ENCODE measurements at places on chromosomes 3 and 15. TPM values are rescaled to one million over a fixed set of nuclear protein-coding genes. Genes with fewer than 3 reads are reported as not detected.

GRCh38 chr15:60520825-60521368 is 42.0 kb upstream of the ICE2 start:
- H3K36me3 ChIP-seq = no peaks in the 10 kb centered on the region
- no peak overlapping the region for H3K27ac ChIP-seq
- no peak overlapping the region for H3K4me3 ChIP-seq
- peaks cover 7% of the 10 kb centered on the region for H3K4me1 ChIP-seq
- DNase-seq = peak; percentile 64

Gene SCAANT1
- total RNA-seq = not detected

DNA sequence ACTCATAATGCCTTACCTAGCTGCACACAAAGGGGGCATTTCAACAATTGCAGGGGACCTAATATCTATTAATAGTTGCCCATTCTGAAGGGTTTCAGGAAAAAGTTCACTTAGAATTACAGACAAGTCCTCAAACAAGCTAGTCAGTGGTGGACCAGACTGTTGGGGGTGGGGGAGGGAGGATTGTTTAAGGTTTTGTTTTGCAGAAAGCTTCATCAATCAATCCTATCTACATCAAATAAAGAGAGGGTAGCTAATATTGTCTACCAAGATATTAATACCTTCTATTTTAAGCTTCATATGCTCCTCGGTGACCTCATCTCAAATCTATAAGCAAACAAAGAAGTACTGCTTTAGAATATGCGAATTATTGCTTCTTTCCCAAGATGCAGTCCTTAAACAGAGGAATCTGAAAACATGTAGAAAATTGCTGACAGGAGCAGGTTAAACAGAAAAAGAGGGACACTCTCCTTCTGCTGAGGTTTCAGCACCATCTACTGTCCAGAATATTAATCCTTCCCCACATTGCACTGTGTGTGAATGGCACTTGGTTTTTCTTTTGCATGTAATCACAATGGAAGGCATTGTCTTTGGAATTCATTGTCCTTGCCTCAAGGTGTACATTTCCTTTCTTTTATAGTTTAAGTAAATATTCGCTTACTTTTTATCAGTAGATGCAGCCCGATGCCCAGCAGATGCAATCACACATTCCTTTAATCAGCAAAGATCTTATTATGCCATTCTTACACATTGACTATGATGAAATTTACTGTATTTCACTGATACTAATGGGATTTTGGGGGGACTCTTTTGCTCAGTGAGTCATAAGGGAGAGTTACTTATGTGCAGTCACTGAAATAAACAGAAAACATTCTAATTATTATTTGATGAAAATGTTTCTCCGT is 94.7 kb downstream of the IL5RA start:
- no peak overlapping the region for H3K4me3 ChIP-seq
- no peaks in the 10 kb centered on the region for H3K36me3 ChIP-seq
- no peak overlapping the region for H3K27ac ChIP-seq

DNA sequence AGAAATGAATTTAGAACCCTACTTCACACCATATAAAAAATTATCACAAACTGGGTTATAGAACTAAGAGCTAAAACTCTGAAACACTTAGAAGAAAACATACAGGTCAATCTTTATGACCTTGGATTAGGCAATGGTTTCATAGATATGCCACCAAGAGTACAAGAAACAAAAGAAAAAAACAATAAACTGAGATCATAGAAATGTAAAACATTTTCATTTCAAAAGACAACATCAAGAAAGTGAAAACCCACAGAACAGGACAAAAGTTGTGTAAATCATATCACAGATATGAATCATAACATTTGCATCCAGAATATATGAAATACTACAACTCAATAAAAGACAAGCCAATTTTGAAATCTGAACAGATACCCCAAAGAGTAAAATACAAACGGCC is 72.4 kb downstream of the TBL1XR1 start:
- H3K36me3 ChIP-seq = no peaks in the 10 kb centered on the region
- H3K27me3 ChIP-seq = no peaks in the 10 kb centered on the region
- no peak for DNase-seq

Gene NLGN1
- total RNA-seq = 2.8 TPM

DNA sequence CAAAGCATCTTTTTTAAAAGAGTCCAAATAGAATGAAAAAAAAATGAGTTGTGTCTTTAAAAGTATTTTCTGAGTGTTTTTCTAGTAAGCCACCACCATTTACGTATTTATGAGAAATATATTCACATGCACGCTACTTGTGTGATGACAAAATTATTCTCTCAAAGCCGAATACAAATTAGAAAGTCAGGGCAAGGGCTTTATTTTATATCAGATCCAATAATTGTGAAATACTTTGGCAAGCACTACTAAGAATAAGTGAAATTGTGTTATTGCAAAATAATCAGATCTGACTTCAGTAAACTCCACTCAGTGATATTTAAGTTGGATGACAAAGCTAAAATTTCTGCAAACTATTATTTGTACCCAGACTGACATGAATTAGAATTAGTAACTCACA is 589.3 kb upstream of the KCNMB2 start:
- no peak overlapping the region for H3K27ac ChIP-seq
- no peak for DNase-seq
- no peaks in the 10 kb centered on the region for H3K36me3 ChIP-seq
- H3K27me3 ChIP-seq = no peaks in the 10 kb centered on the region
- H3K4me3 ChIP-seq = no peak overlapping the region

- H3K27ac ChIP-seq = no peak overlapping the region
- no peaks in the 10 kb centered on the region for H3K27me3 ChIP-seq
- no peak overlapping the region for H3K4me3 ChIP-seq
- H3K36me3 ChIP-seq = no peaks in the 10 kb centered on the region
- no peaks in the 10 kb centered on the region for H3K4me1 ChIP-seq
These were observed 46.9 kb upstream of the NEDD4 start for GRCh38 chr15:56040081-56041035.

DNA sequence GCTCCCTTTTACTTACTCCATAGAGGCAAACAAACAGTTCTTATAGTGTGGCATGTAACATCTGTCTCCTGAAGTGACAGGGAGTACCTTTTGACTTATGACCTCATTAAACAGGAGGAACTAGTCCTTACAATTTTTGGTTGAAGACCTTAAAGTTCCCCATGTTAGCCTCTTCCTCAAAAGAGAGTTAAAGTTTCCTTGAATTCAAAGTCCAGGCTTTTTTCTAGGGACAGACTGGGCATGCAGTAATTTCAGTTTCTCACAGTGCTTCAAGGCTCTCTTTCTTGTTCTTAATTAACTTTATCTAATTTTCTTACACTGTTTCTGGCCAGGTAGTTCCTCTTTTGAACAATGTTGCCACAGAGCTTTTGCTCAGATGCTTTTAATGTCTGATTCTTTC is 12.1 kb downstream of the GOLM2 start:
- H3K27me3 ChIP-seq = no peaks in the 10 kb centered on the region
- no peak overlapping the region for H3K4me3 ChIP-seq
- H3K36me3 ChIP-seq = no peaks in the 10 kb centered on the region
- DNase-seq = no peak
- H3K4me1 ChIP-seq = peaks cover 27% of the 10 kb centered on the region

Gene SOX14
- total RNA-seq = not detected

Gene AMT
- total RNA-seq = 7.9 TPM
